ENCODE measurements at places on chromosomes 11 and 22.

- no peak for DNase-seq
Measured at GRCh38 chr22:27644566-27644965, 157.0 kb downstream of the MN1 start.

DNA sequence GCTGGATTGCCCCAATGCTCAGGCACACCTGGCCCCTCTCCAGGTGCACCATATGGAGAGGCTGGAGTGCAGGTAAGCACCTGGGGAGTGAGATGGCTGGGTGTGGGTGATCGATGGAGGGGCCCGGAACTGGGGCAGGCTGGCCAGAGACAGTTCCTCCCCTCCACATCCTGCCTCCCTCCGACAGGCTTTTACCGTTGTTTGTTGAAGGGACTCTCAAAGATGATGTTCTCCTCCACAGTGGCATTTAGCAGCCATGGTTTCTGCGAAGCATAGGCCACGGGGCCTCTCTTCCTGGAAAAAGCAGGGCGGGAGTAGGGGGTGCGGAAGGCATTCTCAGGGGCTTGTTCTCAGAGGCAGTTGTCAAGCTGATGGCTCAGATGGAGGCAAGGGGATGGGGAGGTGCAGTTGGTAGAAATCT is 25.9 kb upstream of the KCNJ11 start:
- DNase-seq = no peak

DNA sequence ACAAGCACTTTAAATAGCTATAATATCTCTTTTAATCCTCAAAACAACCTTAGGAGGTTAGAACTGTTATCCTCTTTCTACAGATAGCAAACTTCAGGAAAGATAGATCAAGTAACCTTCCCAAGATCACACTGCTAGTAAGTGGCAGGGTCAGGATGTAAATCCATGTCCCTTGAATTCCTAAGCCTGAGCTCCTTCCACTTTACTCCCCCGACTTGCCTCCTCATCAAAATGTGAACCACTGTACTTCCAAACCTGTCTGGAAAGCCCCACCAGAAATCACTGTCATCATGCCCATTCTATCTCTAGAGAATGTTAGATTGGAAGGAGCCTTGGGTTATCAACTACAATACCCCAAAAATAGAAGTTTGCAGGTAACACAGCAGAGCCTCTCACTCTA is 33.7 kb downstream of the ME3 start:
- DNase-seq = no peak

- peak; percentile 29 for DNase-seq
Measured at GRCh38 chr11:133957900-133958299, 1.1 kb upstream of the IGSF9B start.

- no peak for DNase-seq
Measured at GRCh38 chr22:32557444-32557843, 82.8 kb downstream of the FBXO7 start.

DNA sequence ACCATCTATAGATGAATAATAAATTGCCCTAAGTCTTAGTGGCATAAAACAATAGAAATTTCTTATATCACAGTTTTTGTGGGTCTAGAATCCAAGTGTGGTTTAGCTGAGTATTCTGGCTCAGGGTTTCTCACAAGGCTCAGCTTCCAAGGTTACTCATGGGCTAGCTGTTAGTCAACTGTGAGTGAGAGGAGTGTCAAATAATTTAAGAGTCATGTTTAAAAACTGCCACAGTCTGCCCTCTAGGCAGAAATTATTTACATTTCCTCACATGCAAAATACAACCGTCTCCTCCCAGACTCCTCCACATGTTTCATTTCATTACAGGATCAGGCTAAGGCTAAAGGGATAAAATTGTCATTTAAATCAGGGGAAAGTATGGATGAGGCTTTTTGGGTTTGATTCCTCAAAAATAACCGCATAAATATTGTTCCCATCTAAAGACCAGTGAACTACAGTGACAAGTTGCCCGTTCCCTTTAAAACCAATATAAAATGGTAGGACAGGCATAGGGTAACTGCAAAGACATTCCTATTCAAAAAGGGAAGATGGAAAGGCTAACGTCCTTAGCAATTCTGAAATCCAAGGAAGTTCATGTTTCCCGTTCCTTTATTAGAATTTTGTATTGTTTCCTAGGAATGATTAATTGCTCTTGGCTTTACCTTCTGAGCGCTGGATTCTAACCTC is 324.3 kb downstream of the DYNC2H1 start:
- peak; percentile 89 for DNase-seq

DNA sequence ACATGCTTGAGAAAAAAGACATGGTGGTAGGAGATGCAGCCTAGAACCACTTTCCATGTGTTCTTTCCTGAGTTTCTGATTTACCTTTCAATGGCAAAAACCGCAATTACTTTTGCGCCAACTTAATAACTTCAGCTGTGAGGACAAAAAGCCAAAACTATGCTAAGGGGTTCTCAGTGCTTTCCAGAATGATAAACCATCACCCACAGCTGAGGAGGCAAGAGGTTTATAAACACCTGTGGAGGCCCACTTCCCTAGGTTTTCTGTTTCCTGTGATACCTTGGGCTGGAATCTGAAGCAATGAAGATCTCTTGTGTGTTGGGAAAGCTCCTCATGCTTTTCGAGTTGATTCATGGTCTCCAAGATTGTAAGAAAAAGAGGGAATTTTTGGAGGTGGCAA is at the start of gene OOSP4A:
OOSP4A (plus strand) TSS at position 301 of the 400 bp plus-strand sequence; CDS start at position 301, 0 bp downstream.
- DNase-seq = no peak

DNA sequence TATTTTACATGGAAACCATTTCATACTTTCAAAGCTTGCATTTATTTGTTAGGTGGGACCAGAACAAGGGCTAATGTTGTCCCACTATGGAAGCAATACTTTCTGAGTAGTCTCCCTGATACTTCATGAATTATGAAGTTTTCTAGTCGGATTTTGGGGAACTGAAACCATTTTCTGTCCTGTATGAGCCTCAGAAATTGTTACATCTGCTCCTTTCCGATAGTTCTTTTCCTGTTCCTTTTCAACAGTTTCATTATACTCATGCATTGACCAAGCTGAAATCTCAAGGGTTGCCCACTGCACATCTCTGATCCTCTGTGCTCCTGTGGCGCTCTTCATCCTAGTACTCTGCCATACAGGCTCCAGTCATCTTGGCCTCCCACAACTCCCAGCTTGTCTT is 31.5 kb upstream of the GLYATL1 start:
- no peak for DNase-seq

GRCh38 chr11:1863352-1864216 is 10.7 kb downstream of the LSP1 start:
- DNase-seq = peak; percentile 94

DNA sequence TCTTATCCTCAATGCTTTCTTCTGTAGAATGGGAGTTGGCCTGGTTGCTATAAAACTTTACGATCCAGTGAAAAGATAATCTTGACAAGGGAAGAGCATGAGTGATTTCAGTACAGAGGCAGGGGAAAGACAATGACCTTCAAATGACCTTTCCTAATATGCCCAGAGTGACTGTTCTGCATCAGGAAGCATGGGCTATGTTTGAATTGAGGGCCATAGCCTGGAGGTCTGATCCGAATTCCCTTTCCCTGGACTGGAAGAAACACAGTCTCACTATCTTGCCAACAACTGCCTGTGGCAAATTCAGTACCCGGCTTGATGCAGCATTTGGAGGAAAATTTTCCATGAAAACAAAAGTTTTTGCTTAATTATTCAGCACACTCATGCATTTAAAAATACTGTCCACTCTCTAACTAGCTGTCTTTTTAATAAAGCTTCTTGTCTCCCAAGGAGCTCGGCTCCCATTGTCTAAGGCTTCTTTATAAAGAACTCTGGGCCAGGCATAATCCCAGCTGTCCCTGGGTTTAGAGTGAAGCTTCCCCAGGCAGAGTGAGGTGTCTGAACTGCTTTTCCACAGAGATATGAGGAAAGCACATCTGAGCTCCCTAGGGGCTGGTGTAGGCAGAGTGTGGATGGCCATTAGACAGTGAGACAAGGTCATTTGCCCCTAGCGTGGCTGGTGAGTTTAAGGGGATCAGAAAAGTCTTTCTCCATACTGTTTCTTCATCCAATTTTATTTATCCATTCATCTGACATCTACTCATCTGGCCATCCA is 132.7 kb upstream of the CADM1 start:
- no peak for DNase-seq

DNA sequence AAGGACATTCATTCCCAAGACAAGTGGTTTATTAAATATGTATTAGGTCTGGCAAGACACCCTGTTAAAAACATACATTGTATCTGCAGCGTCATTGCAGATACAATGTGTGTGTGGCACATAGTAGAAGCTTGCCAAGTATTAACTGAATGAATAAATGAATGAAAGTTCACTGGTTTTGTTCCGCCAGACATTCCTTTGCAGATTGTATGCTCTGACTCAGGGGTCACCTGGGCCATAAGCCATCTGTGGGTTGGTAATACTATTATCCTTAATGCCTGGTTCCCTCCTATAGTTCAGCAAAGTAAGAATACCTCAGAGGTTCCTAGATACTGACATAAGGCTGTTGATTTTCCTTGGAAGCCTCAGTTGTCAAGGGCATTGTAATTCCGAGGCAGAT is 377.3 kb upstream of the CCDC90B start:
- no peak for DNase-seq

DNA sequence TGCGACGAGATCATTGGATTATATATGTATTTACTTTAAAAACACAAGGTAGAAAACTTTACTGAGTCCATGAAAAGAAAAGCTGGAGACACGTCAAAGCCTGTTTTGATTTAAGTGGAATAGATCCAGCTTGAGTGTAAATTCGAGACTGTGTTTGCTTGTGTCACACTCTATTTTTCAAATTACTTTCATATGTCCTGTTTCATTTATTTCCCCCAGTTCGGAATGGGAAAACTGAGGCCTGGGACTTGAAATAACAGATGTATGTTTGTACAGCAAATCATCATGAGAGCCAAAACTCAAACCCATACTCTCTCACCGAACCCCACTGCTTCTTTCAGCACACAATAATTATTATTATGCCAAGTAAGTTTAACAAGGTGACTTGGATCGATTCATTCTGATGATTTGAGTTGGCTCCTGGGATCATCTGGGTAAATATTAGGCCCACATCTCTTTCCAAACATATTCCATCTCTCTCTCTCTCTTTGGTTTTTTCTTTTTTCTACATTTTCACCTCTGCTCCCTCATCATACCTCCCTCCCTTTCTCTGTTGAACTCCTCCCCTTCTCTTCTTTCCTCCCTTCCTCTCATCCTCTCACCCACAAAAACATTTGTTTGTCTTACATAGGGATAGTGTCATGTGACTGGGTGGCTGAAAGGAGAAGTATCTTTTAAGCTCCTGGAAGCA is 21.2 kb downstream of the FZD4 start:
- no peak for DNase-seq

GRCh38 chr11:1436468-1437039 is 46.8 kb downstream of the BRSK2 start:
- no peak for DNase-seq

DNA sequence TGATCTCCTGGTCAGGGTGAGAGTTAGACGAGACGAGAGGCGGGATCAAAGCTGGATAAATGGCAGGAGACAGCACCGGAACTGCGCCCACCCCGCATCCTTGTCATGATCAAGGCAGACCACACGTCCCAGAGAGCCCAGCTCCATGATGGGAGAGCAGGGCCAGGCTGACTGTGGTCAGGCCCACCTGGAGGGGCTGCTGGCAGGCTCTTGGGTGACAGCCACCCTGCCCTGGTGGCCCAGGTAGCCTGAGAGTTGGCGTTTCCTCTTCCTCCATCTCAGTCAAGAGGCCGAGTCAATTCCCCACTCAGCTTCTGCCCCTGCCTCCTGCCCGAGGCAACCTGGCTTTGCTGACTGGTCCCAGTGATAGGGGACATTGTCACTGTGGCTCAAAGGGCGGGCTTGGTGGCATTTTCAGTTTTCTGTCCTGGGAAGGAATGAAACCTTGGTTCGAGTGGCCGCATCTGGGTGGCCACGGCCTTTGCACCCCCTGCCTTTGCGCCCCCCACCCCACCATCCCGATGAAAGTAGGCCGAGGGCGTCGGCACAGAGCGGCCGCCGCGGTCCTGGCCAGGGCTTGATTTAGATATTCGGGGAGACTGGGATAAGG is 60.8 kb upstream of the PPARA start:
- DNase-seq = no peak

GRCh38 chr11:121767433-121767832 is 314.7 kb upstream of the SORL1-AS1 start:
- DNase-seq = peak; percentile 6

DNA sequence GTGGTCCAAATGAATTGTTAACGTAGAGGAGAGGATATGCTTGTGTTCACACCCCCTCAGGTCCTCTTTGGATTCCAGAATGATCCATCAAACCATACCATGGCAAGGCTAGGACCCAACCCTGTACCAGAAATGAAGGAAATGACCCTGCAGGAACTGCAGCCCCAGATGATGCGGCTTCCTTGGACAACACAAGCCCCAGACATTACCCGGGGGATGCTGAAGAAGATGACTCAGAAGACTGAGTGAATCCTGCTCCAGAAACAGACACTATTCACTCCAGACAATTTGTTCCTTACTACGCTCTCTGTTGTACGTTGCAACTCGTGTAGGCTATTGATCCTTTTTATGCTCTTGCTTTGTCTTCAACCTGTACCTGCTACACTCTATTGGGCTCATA is 15.2 kb upstream of the MTMR2 start:
- DNase-seq = peak; percentile 26

DNA sequence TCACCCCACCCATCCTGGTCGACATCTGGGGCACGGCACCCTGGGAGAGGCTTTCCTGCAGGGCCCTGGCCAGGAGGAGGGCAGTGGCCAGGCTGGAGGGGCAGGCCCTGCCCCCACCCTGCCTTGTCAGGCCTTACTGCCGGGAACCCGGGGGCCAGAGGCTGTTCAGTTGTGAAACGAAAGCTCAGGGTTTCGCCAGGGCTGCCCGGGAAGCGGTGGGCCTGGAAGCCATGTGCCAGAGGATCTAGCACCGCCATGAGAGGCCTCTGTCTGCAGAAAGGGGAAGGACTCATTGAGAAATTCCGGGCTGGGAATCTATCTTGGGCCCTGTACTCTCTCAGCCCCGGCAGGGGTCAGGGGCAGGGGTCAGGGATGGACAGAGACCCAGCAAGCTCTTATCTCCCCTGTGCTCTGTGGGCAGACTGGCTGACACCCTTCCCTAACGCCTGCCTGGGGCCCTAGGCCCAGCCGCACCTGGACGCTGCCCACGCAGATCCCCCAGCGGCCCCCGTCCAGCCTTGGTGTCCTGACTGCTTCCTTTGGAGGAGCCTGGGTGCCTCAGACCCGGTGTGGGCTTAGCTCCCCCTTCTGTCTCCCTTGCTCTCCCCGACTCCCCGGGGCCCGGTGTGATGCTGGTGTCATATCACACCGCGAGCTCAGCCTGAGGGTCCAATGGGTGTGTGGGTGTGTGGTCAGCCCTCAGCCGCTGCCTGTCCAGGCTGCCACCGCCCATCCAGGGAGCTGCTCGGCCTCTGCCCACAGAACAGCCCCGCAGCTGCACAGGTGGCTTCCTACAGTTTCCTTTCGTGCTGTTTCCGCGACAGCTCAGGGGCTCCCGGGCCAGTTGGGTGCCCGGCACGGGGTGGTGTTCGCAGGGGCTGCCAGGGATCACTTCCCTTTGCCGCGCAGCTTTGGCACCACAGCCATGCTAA is 6.5 kb downstream of the PIM3 start:
- no peak for DNase-seq

DNA sequence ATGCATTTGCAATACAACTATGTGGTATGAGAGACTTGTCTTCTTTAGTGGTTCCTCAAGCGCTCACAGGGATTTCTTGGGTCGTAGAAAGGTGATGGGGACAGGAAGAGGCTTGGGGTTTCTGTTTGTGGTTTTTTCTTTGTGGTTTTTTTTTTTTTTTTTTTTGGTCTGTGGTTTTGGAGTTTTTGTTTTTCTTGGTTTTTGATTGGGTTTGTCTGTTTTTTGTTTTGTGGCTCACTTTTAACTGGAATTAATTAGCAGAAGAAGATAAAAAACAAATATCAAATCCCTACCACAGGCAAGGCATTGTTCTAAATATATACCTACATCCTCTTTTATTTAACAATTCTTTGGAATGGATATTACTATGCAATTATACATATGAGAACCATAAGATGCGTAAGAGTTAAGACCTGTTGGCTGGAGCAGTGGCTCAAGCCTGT is 5.5 kb downstream of the TTC28 start:
- DNase-seq = peak; percentile 65

Data from fibroblast of skin of back (primary cell).